ENCODE measurements at places on chromosomes 4 and X.

- DNase-seq, result no peak
Measured at GRCh38 chr4:22741744-22742143, 49.0 kb downstream of the GBA3 start.

- no peak for DNase-seq
Measured at GRCh38 chr4:130257271-130257670, 1161.3 kb downstream of the C4orf33 start.

DNA sequence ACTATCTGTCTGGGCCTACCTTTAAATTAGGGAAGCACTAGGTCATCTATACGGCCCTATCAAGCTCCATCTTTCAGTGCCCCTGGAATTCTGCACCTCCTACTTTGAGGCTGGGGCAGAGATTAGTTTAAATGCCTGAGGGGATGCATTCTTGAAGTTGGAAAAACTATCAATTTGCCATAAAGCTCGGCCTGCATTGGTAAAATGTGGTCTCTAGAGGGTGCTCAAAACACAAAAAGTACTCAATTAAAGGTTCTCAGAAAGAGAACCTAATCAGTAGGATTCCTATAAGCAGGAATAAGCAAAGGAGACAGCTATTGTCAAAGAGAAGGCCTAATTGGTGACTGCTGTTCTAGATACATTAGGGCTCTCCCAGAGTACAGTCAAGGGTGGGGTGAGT lies 111.7 kb downstream of the AMER1 start:
- DNase-seq, result peak; percentile 1

DNA sequence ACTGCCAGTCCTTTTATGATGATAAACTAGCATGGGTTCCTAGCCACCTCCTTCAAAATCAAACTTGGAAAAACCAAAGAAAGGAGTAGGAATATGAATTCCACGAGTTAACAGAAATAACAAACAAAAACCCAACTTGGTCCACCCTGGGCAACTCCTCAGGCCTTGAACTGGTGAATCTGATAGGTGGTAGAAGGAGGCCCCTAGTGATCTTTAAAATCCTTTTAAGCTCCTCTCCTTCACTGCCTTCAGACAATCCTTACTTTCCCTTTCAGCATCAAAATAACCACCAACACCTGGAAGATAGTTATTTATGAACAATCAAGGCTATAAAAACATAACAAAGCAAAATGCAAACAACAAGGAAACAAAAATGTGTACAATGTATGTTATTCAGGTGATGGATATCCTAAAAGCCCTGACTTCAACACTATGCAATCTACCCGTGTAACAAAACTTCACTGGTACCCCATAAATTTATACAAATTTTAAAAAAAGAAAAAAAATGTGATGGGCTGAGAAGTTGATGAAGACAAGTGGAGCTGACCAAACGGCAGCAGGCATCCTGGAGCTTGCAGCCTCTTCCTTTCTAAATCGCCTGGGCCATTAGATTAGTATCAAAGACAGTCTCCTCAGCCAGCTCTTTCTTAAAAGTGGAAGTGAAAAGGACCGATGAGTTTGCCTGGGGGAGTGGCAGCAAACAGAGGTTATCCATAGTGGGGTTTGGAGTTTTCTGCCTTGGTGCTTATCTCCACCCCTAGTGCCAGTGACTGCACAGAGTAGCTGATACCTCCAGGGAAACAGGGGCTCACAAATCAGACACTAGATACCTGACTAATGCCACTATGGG lies 179.6 kb downstream of the TMA16 start:
- no peak for DNase-seq

DNA sequence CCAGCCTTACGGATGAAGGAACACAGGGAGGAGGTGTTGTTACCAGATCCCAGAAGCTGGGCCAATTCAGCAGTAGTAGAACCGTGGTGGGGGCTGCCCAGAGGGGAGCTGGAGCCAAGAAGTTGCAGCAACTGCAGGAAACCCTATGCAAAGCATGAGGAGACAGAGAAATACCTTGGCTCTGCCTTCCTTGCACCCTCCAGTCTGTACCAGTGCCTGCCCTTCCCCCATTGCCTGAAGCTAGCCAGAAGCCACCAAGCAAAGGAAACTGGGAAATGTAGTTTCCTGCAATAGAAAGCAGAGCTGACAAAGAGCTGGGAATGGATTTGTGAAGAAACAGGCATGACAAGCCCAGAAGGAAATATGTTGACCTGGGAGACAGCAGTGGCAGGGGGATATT lies 108.7 kb upstream of the FUNDC1 start:
- DNase-seq, result no peak

GRCh38 chrX:138890491-138890890 lies 179.0 kb upstream of the FGF13 start:
- DNase-seq, result no peak

- no peak for DNase-seq
Measured at GRCh38 chr4:116849620-116850019, 235.8 kb downstream of the TRAM1L1 start.

- DNase-seq, result no peak
Measured at GRCh38 chrX:130057209-130057608, 53.1 kb downstream of the ELF4 start.

DNA sequence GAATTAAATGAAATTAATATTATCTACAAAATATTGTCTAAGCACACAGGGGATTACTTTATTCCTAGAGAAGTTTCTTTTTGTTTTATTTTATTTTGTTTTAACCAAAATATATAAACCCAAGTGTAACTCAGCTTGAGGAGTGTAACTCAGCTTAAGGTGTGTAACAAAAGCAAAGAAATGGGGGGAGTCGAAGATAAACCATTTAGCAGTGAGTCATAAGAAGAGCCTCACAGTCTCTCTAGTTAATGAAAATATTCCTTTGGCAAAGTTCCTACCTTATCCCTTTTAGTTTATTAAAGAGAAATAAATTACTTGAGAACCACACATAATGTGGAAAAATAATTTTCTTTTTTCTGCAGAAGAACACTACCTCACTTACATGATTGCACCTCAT lies 261.8 kb downstream of the KCTD8 start:
- no peak for DNase-seq

- no peak for DNase-seq
Measured at GRCh38 chr4:10670321-10670720, 14.2 kb downstream of the CLNK start.

GRCh38 chrX:2696698-2697215 lies 5.7 kb downstream of the CD99 start:
- DNase-seq, result no peak

- no peak for DNase-seq
Measured at GRCh38 chr4:8261851-8262535, 7.6 kb upstream of the HTRA3 start.

DNA sequence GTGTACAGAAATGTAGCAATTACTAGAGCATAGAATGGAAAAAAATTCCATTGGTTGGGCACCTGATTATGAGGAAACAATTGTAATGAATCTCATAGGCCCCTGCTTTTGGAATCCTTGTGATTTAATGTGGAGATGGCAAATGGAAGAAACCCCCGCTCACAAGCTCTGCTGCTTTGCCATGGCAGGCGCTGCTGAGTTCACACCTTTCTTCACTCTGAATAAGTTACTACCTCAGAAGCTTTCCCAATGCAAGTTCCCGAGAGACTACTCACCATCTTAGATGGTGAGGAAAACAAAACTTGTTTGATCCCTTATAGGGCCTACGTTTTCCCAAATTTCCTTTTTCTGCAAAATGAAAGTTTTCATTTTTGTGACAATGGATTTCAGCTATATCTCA lies 266.6 kb upstream of the TAPT1 start:
- DNase-seq, result no peak

DNA sequence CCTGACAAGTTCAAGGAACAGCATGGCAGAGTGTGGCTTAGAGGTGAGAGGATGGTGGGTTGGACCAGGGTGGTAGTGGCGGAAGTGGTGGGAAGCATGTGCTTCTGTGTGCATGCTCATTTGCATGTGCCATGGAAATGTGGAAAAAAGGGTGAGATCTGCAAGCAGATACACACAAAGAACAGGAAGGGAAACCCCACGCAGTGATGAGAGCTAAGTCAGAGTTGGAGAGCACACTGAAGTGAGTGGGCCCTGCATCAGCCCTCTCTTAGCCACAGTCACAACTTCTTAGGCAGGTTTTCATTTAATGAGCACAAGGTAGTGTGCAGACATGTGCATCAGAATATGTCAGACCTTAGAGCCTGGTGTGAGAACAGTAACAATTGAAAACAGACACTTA lies 483.8 kb downstream of the AFF2 start:
- no peak for DNase-seq

DNA sequence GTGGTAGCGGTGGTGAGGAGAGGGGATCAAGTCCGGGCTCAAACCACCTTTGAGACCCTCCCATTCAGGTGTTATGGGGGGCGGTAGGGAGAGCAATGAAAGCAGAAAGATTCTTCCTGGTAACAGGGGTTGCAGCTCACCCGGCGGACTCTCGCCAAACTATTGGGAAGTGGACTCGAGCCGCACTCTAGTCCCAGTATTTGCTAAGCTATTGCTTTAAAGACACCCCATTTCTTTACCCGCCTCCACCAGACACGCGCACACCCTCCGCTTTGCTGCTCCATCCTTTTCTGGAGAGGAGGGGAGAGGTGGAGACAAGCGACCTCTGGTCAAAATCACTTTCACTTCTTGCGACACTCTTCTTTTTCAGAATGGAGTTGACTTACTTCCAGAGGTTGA lies 625 bp upstream of the GABRA4 start:
- peak; percentile 45 for DNase-seq

GRCh38 chr4:25403699-25404098 lies 26.6 kb downstream of the ANAPC4 start:
- DNase-seq, result no peak

- no peak for DNase-seq
Measured at GRCh38 chrX:111181951-111182350, 86.0 kb downstream of the PAK3 start.

DNA sequence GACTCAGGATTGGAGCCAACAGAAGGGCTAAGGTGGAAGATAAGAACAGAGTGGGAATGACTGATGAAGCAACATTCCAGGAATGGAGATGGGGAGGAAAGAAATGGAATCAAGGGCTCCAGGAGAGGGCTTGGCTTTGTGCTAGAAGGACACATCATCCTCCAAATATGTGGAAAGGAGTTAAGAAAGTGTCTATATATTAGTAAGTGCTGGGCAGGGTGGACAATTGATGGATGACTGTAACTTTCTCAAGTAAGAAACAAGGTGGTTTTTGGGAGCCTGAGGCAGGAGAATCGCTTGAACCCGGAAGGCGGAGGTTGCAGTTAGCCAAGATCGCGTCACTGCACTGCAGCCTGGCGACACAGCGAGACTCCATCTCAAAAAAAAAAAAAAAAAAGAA lies 71.6 kb upstream of the NFKB1 start:
- DNase-seq, result no peak

GRCh38 chr4:88758264-88758663 lies 60.6 kb upstream of the NAP1L5 start:
- DNase-seq, result peak; percentile 49

GRCh38 chrX:71236836-71237235 lies 13.8 kb downstream of the GJB1 start:
- no peak for DNase-seq

- DNase-seq, result no peak
Measured at GRCh38 chr4:153418121-153418520, 48.0 kb upstream of the TMEM131L start.

DNA sequence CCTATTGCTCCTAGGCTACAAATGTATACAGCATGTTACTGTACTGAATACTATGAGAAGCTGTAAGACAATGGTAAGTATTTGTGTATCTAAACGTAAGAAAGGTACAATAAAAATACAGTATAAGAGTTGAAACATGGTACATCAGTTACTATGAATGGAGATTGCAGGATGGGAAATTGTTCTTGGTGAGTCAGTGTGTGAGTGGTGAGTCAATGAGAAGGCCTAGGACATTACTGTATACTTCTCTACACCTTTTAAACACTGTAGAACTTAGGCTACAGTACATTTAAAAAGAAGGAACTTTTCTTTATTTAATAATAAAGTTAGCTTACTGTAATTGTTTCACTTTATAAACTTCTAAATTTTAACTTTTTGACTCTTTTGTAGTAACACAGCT lies 2603.2 kb downstream of the PCDH7 start:
- no peak for DNase-seq

GRCh38 chr4:24470666-24471485 lies 113.5 kb downstream of the DHX15 start:
- DNase-seq, result peak; percentile 25

- no peak for DNase-seq
Measured at GRCh38 chrX:13064599-13065143, 20.3 kb upstream of the FAM9C start.

DNA sequence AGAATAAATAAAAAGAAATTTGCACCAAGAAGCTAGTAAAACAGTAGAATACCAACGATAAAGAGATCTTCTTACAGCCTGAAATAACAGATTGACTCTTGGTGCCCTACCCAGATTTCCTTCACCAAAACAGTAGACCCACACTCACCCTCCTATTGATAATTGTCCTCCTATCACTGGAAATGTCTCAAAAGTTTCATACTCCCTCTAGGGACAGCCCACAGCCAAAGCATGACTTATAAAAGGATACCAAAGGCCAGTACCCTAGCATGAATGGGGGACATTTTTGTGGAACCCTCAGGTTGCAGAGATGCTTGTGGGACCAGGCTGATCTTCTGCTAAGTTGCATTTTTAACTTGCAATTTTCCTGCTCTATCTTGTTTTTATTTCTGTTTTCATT lies 104.1 kb downstream of the INPP4B start:
- no peak for DNase-seq

DNA sequence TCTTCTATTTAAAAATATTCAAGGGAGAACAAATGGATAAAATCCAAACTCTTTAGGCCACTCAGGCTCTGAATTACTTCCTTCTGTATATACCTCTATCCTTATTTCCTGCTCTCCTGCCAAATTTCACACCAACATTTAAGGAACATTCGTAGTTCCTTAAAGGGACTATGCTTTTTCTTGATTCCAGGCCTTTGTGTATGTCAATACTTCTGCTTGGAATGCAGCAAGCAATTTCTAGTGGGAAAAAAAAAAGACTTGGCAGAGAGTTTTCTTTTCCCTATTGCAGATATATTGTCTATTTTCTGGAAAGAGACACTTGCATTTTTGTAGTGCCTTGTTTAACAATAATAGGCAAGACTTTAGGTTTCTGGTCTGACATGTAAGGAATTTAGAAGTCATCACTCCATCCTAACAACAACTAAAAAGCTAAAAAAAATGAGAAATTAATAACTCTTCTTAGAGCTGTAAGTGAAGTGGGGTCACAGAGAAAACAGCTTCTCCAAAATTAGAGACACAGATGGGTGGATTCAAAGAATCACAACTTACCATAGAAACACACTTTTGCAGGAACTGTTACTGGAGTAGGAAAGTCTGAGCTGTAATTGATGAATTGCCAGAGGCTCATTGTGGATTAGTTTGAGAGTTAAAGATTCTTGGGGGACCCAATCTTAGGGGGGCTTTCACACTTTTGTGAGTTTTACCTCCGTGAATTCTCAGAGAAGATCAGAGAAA lies 2.1 kb upstream of the ADH5 start:
- DNase-seq, result no peak

DNA sequence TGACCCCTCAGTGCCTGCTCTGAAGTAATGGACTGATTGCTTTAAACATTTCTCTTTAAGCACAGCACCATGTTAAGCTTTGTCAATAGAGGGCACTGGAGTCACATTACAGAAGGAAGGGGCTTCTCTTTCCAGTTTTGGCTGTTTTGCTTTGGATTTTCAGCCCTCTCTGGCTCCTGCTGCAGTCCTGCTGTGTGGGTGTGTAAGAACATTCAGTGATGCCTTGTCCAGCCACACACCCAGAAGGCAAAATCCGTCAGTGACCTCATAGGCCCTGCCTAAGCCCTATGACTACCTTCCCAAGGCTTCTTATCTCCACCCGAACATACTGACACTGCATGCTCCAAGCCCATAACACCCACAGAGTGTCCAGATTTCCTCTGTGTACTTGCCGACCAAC lies 215.3 kb upstream of the CTSO start:
- no peak for DNase-seq

- no peak for DNase-seq
Measured at GRCh38 chrX:24607616-24608015, 39.5 kb downstream of the PCYT1B start.

All from head of caudate nucleus (tissue), 42 donors.